GM20000 (cell line): ENCODE measurements at places on chromosomes 2 and 18.

DNA sequence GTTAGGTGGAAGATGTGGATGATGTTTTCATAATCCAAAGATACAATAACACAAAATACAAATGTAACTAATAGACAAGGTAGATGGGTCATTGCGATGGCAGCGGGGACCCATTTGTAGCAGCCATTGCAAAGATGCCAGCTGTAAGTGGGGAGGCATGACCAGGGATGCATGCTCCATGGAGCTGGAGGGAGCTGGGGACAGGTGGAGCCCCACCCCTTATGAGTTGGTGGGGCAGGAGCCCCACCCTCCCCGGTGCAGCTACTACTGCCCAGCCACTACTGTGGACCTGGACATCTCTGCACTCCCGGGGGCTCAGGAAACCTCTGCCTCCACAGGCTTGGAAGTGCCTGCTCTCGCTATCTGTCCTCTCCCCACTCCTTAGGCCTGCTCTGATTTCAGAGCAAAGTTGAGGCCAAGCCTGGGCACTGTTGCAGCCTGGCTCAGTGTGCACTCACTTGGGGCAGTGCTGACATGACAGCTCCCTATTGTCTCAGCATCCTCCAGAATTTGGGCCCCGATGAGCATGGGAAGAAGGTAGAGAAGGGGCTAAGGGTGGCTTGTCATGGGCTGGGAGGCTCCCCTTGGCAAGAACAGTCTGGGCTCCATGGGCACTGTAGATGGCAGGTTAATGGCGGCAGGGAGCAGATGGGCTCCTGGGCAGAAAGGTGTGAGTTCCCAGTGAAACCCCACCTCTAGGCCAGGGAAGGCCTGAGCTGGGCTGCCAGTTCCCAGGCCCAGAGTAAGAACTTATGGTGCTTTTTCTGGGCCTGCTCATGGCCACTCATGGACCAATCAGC lies 81.1 kb downstream of the ZNF804A start:
- no peak for DNase-seq

- DNase-seq, result no peak
Observed at GRCh38 chr2:27901234-27901633, 10.7 kb downstream of the BABAM2 start.

DNA sequence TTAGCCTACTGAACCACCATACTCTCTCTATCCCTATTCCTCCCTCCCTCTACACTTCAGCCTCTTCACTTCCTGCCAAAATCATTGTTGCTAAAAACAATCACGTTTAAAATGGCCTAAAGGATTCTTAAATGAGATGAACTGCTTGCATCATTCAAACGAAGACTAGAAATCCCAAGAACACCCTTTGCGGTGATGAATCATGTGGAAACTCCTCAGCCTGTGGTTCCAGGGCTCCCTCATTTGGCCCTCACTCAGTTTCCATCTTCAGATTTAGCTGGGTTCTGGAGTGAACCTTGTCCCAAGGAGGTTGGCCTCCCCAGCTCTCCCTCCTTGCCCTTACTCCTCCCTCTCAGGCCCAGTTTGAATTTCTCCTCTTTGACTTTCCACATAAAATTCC lies 125.6 kb upstream of the CDC42EP3 start:
- DNase-seq, result no peak

- no peak for DNase-seq
Observed at GRCh38 chr2:177075254-177075653, 137.3 kb upstream of the HNRNPA3 start.

GRCh38 chr2:240376739-240377138 lies 58.7 kb upstream of the GPC1 start:
- no peak for DNase-seq

GRCh38 chr2:1971124-1971523 lies 226.8 kb upstream of the PXDN start:
- no peak for DNase-seq

DNA sequence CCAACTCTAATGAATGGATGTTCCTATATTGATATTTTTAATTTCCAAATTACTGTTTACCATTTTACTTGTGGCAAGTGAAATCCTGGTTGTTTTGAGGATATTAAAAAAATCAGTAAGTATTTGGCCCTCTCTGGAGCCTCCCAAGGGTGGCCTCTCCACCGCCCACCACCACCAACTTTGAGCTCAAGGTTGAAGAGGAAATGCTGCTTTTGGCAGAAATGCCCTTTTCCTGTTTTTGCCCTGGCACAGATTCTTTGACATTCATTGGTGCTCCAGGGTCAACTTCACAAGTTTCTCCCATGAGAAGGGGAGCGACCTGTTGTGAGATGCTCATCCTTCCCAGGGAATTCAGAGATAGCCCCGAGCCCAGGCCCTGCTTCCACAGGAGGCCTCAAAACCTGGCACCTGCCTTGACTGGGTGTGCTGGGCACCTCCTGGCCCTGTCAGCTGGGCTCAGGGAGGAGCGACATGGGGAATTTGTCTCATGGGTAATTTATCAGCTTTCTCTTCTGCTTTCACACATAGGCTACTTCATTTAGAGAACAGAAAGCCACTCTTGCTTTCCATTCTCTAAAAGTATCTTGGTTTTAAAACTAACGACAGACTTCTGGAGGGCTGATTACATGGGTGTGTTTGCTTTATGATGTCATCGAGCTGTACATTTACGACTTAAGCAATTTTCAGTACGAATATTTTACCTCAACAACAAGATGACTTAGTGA lies 6.9 kb downstream of the CD8A start:
- peak; percentile 84 for DNase-seq

DNA sequence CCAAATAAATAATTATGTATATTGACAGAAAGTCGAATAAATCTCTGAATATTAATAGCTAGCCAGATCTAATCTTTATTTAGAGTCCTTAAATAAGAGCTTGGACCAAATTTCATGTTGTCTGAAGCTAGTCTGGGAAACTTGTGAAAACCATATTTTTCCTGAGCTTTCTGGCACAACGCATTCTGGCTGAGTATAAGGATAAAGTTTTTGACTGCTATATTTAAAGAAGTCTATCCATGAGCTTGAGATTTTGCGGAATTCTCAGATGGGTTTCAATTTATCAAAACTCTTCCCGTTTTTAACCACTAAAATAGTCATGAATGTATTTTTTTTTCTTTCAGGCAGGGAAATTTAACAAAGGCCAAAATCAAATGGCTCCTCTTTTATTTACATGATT lies 23.8 kb downstream of the FAP start:
- no peak for DNase-seq

- no peak for DNase-seq
Observed at GRCh38 chr18:80254971-80255500, 7.7 kb upstream of the PARD6G start.

GRCh38 chr2:96691022-96691612 lies 48.6 kb downstream of the FER1L5 start:
- DNase-seq, result no peak

DNA sequence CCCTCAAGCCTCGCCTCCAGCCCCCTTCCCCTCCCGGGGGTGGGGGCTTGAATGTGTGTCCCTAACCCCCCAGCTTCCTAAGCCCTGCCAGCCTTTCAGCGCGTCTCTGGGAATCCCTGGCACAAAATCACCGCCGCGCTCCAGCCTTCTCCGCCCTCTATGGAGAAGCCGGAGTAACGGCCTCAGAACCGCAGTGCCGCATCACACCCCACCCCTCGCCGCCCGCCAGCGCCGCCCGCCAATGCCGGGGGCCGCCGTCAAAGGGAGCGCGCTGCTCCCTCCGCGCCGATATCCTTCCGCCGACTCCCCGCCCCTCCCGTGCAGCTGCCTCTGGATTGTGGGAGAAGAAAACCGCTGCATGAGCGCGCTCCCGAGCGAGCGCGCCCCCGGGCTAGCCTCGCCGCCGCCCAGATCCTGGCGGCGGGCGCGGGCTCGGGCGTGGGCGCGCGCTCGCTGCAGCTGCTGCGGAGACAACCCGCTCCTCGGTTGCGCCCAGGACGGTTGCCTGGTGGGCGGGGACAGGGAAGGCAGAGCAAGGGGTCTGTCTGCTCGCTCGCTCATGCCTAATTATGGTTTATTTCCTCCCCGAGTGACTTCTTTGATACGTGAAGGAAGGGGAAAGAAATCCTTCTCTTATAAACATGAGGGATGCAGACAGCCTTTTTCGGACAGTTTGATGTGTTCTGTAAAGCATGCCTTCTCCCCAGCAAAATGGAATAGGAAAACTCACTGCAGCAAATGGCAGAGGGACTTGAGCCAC lies at the start of gene CCDC88A:
TSS of gene CCDC88A (minus strand) at position 178 of the 760 bp plus-strand sequence. CDS start 777 bp downstream, outside the sequence.
- peak; percentile 91 for DNase-seq

GRCh38 chr2:181850936-181851560 lies 40.5 kb upstream of the ITPRID2 start:
- DNase-seq, result no peak

DNA sequence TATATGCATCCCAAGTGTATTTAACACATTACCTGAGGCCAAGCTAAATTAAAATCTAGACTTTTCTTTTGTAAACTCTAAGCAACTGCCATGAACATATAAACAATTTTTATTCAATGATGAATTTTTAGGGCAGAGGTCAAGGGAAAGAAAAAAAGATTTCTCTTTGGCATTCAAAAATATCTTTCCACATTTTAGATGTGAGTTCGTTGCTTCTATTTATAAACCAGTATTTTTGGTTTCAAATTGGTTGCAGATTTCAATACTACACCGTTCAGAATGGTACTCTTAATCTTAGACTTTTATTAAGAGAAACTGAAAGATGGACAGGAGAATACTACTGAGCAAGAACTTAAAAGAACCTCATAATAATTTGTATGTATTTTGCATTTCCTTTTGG lies 293.6 kb upstream of the CCDC68 start:
- DNase-seq, result no peak

GRCh38 chr18:24968238-24968775 lies 383.7 kb downstream of the ZNF521 start:
- DNase-seq, result no peak

GRCh38 chr2:28592481-28592880 lies 96.6 kb downstream of the PLB1 start:
- no peak for DNase-seq
